Muscle of leg (tissue), 16 donors: ENCODE measurements at places on chromosomes 2 and 18. TPM values are rescaled to one million over a fixed set of nuclear protein-coding genes. Genes with fewer than 3 reads are reported as not detected.

The TUBB8B gene
- not detected for total RNA-seq

- peak; percentile 41 for DNase-seq
Observed at GRCh38 chr2:159225025-159226016, 61.2 kb downstream of the WDSUB1 start.

The PLCD4 gene
- total RNA-seq = 41.8 TPM

The CNTNAP5 gene
- 0.13 TPM for total RNA-seq

The ACMSD gene
- total RNA-seq = not detected
